ENCODE measurements at places on chromosomes 4 and X.

DNA sequence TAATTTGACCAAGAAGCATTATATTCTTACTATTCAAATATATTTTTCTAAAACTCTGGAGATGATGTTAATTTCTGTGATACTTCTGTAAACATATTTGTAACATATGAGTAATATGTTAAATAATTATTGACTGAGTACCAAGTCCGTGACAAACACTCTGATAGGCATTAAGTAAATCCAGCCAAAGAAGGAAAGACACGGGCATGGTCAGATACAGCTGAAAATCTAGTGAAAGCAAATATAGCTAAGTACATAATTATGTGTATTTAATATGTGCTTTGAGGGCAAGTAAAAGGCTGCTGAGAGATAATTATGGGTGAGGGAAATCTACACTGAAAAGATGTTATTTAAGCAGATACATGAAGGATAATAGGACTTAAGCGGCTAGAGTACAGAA, 1263.6 kb upstream of the ADGRL3 start:
- no peak for DNase-seq

GRCh38 chr4:75653845-75654503, 19.2 kb downstream of the G3BP2 start:
- DNase-seq, result no peak

DNA sequence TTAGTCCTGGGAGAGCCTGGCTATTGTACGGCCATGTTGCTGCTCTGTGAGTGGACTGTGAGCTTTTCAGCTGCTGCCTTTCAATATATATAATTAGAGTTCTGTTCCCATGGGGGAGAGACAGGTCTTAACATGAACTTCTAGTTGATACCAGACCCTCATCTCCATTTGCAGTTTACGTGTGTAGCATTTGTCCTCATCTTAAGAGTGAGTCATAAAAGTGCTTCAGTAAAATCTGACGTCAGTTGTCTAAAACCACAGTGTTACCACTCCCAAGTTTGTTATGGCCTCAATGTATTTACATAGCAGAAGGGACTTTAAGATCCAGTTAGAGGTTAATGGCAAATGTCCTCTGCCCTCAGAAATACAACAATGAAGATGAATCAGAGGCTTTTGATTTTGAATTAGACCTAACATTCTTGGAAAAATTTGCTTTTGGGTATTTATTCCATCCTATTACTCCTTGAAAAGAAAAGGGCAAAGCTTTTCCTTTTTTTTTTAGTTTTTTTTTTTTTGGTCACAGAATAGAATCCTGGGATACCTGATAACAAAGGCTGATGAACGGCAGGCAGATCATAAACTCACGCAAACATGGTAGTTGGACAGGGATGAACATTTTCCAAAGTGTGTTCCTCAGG, 38.6 kb downstream of the PHOX2B start:
- no peak for DNase-seq

DNA sequence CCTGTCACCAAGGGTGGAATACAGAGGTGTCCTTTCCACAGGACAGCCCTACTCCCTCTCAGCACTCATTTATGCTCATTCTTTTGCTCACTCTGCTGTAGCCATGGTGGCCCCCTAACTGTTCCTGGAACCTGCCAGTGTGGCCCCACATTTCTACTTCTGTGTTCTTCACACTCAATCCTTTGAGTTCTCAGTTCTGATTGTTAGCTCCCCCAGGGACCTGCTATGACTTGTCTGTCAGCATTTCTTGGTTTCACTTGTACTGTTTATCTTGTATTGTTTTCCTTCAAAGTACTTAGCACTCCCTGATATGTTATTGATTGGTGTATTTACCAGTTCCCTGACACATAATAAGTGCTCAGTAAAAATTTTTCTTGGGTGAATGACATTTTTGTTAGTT, 14.9 kb downstream of the VBP1 start:
- DNase-seq, result no peak

DNA sequence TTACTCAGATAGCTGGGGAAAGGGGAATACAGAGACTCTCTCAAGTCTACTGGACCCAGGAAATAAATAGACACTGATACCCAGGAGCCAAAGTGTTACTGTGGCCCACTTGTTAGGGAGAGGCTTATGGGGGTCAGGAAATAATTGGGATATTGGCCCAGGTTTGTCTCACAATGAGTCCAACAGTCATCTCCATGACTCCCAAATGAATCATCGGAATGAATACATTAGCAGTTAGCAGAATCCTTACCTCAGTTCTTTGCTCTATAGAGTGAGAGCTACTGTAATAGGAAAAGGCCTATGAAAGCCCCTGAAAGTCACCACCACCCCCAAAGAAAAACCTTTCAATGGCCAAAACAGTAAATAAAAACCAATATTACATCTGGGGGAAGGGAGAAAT, 42.4 kb upstream of the ARHGEF6 start:
- DNase-seq, result no peak

DNA sequence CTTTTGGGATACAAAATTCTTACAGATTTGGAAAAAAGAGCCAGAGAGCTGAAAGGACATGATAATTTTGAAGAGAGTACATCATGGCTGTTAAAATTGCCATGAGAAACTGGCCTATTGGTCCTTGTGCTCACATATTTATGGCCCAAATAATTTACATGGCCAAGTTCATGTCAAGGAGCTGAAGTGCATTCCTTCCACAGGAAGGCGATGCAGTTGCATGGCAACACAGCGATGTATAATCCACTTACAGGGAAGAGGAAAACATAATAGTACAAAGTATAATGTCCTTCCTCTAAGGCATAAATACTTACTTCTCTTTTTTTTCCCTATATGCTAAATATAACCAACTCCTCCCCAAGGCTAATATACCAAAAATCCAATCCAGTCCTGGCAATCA, 914.5 kb upstream of the AGA start:
- DNase-seq, result no peak

DNA sequence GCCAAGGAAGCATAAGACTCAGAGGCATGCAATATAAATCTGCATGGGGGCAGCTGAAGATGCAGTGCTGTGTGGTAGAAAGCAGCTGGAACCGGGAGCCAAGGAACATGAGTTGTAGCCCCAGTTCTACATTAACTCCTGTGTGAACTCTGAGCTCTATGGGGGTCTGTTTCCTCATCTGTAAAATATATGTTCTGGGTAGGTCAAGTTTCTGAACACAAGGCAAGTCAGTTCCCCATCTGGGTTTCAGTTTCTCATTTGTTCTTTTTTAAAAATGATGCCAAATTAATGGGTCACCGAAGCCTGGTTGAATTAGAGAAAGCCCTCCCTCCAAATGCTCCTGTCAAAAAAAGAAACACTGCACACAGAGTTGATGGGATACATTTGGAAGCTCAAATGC, 24.0 kb downstream of the UNC5C start:
- no peak for DNase-seq

GRCh38 chrX:153557618-153558355, 40.3 kb downstream of the ATP2B3 start:
- no peak for DNase-seq

GRCh38 chrX:94204524-94204923, 530.5 kb downstream of the FAM133A start:
- DNase-seq, result no peak

All from left lobe of liver (tissue), 2 donors.